ENCODE measurements at places on chromosomes 6 and 20. TPM values are rescaled to one million over a fixed set of nuclear protein-coding genes. Genes with fewer than 3 reads are reported as not detected.

KIF25 gene
- total RNA-seq, result not detected

RRAGD gene
- 57.0 TPM for total RNA-seq

DLK2 gene
- total RNA-seq, result 8.5 TPM

BPIFA2 gene
- not detected for total RNA-seq

PDSS2 gene
- 10.6 TPM for total RNA-seq

CHRNA4 gene
- 21.0 TPM for total RNA-seq

GPR63 gene
- 22.8 TPM for total RNA-seq

TBXT gene
- not detected for total RNA-seq

GPSM3 gene
- total RNA-seq, result 0.63 TPM

HTR1E gene
- total RNA-seq, result 0.63 TPM

GSTA1 gene
- not detected for total RNA-seq

MOG gene
- total RNA-seq, result 0.31 TPM

PRPH2 gene
- total RNA-seq, result 5.3 TPM

VGLL2 gene
- not detected for total RNA-seq

IER3 gene
- total RNA-seq, result 1.6 TPM

PAK5 gene
- total RNA-seq, result 67.0 TPM

GNAS-AS1 gene
- 2.5 TPM for total RNA-seq

GNMT gene
- 0.94 TPM for total RNA-seq

ATP6V1G2 gene
- total RNA-seq, result 58.8 TPM

MYO6 gene
- total RNA-seq, result 40.1 TPM

RAD21L1 gene
- not detected for total RNA-seq

TTK gene
- 6.9 TPM for total RNA-seq

BYSL gene
- total RNA-seq, result 11.9 TPM

All from parietal lobe (tissue), 2 donors.